CD4-positive, alpha-beta T cell treated with Interleukin-12 subunit alpha and Interleukin-12 subunit beta, for 1 hour (primary cell): ENCODE measurements at places on chromosomes 2 and 18.

- DNase-seq, result no peak
Measured at GRCh38 chr2:160741271-160741670, 247.7 kb upstream of the RBMS1 start.

- no peak for DNase-seq
Measured at GRCh38 chr2:229475778-229476177, 204.7 kb upstream of the PID1 start.

GRCh38 chr18:37564711-37565100 lies 892 bp downstream of the CELF4 start:
- no peak for DNase-seq

DNA sequence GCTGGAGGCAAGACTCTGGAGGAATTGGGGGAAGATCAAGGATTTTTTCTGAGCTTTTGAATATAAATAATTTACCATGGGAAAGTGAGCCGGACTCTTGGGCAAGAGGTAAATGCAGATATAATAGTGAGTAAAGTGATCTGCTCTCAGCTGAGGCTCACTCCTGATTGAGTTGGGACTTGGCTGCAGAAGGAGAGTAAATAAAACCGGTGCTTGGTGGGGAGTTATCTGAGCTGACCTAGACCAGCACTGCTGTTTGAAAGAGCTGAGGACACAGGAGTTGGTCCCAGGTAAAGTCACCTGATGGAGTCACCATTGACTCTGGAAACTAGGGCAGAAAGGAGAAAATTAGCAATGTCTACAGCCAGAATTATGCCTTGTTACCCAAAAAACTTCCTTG lies 57.3 kb upstream of the LRPPRC start:
- no peak for DNase-seq

GRCh38 chr2:175630280-175631244 lies 371.5 kb downstream of the LNPK start:
- DNase-seq, result no peak

DNA sequence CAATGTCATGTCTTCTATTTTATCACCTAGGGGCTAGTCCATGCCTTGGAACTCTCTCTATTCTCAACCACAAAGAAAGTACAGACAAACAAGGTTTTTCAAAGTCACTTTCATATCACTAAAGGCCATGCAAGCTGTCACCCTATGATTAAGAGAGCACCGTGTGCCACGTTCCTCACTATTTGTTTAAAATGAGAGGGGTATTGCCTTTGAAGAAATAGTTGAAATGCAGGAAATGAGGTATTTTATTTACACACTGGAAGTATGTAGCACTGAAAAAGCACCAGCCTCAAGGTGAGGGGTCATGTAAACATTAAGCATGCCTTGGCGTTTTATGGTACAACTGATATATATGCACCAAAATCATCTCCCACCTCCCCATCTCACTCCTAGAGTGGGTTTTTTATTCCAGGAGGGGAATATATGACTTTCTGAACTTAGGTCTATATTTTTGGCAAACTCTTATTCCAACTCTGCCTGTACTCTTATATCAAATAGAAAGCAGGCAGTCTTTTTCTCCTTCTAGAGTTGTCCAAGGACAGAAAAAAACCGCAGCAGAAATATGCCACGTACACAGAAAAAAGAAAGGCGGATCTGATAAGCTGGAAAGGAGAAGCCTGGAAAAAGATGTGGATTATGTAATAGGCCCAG lies 53.5 kb downstream of the VSNL1 start:
- no peak for DNase-seq

DNA sequence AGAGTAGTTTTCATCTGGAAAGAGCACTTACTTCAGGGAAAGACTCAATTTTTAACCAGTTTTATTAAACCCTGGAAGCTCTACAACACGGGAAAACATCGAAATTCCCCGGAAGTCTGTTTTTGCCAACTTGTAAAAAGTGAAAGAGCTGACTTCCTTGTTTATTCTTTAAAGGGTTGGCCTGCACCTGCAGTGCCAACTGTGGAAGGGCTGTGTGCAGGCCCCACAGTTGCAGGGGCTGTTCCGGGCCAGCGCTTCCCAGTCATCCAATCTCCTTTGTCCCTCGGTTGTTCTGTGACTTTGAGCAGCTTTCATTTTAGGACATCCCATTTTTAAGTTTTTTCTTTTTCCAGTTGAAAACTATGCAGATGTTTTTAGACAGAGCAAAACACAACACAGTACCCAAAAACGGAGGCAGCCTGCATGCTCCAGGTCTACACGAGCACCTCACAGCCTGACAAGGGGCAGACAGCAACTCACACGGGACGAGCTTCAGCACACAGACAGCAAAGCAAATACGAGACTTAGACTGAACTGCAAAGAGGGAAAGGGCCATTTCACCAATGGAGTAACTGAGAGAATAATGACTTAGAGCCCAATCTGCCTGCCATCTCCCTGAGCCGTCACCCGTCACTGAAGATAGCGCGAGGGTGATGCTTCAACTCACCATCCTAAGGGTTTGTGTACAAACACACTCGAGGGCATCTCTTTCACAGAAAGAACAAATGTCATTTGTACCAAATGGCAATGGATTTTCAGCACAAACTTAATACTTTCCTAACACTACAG lies 70.6 kb downstream of the EMILIN2 start:
- no peak for DNase-seq

- no peak for DNase-seq
Measured at GRCh38 chr2:8597559-8598225, 84.2 kb upstream of the ID2 start.

- no peak for DNase-seq
Measured at GRCh38 chr2:156708051-156708450, 271.9 kb downstream of the GPD2 start.

DNA sequence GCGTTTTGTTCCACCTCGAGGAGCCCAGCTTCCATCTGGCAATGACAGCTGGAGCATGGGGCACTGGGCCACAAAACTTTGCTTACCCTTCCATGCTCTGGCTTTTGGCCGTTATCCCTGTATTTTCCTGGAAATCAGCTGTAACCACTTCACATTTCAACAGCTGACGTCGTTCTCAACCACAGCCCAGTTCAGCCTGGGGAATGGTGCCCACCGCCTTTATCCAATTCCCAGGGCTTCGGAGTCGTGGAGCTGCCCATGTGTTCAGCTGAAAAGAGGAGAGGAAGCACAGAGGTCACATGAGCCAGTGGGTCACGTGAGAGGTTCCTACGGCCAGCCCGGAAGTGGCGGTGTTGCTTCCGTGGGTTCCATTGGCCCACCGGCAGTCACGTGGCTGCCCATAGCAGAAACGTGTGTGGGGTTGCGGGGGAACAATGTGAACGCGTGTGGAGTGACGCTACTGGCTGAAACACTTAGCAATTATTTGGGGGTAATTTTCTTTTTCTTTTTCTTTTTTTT lies 16.7 kb upstream of the EDAR start:
- DNase-seq, result no peak

DNA sequence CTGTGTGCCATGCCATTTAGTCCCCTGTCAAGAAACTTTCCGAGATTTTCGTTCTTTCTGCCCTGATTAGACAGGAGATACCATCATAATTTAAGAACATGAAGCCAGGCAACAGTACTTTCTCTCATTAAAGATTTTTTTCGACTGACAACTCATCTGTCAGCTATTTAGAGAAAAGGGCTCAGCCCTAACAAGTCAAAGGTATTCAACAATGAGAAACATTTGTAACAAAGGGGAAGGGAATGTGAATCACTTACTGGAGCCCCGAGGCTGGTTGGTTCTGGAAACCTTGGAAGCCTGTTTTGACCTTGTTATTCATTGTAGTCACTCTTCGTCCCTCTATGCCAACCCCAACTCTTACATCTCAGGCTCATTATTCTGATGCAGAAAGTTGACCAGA lies 199.4 kb downstream of the SPP2 start:
- no peak for DNase-seq
